Activated CD4-positive, alpha-beta T cell treated with anti-CD3 and anti-CD28 coated beads, Interleukin-2, amount 50 U/mL, for 24 hours (primary cell): ENCODE measurements at places on chromosomes 2 and 18.

DNA sequence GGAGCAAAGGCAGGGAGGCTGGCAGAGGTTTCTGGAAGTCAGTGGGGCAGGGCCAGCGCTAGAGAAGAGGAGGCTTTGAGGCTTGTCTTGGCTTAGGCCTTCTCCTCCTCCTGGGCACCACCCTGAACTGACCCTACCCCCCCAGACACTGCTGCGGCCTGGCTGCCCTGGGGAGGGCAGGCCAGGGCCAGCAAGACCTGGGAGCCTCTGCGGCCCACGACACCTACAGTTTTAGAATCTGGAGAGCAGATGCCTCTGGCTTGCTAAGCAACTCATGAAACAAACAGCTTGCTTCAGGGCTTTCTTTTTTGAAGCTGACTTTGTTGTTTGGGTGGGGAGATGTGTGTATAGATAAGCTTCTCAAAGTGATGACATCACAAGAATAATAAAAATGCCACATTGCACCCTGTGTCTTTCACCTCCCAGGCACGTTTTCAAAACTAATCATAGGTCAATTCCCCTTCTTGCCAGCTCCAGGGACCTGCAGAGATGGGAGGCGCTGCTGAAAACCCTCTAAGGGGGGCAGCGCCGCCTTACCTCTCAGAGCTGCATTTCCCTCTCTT lies 46.2 kb upstream of the SMAD7 start:
- no peak for DNase-seq

DNA sequence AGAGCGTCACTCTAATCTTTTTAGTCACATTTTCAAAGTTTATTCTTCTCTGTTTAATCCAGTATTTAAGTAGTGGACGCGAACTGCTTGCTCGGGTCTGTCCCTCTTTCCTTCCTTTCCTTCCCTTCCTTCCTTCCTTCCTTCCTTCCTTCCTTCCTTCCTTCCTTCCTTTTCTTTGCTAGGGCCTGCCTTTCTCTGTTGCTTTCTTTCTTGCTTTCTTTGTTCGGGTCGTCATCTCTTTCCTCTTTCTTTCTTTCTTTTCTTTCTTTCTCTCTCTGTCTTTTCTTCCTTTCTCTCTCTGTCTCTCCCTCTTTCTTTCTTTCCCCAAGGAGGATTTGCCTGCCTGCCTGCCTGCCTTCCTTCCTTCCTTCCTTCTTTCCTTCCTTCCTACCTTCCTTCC lies 3.0 kb upstream of the ACKR3 start:
- no peak for DNase-seq

GRCh38 chr2:163348857-163349380 lies 386.9 kb downstream of the FIGN start:
- DNase-seq: no peak

DNA sequence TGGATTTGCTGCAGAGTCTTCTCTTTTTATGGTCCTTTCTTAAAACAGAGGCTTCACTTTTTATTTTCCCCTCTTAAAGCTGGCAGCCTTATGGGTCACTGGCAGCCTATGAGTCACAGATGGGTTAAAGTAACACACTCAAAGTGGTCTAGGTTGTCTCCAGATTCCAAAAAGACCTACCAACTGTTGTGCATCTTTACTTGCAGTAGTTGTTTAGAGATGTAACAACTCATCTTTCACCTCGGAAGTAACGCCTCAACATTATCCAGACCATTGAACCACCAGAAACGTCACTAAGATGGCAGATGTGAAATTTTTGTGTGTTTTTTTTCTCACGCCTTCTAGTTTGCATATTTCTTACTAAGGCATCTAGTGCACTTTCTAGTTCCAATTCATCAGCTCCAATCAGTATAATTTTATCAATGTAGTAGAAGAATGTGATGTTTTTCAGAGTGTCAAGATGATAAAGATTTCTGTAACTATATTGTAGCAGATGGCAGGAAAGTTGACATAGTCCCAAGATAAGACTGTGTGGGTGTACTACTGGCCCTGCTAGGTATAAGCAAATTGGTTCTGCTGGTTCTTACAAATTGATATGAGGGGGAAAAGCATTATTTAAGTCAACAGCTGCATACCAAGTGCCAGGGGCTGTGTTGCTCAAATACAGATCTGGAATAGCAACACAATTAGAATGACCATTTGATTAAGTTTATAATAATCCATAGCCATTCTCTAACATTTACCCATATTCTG lies 9.6 kb upstream of the SEC11C start:
- DNase-seq: no peak

DNA sequence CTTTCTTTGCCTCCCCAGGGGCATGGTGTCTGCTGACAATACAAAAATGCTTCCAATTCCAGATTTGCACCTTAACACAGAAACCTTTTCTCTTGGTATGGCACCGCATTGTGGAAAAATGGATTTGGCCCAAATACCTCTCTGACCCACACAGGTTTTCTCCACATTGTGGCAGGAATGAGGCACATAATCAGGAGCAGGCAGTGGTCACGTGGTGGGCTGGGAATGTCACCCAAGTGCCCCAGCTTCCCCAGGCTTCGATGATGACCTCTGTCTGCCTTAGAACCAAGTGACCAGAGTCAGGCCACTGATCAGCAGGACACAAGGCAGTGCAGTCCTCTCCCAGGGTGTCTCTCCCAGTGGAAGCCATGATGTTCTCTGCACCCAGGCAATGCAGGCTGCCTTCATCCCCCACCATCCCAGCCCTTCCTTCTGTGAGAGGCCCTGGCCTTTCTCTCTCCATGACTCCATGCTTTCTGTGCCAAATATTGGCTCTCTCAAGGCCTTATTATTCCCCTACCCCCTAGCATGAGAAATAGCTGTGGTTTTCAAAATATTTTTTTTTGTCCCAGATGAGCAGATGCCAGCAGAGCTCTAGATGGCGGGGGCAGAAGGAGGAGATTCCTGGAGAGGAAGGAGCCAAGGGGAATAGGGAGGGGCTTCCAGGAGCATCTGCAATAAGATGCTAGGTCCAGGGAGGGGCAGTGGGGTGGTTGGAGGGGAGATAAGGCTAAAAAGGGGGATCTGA lies 198.9 kb downstream of the ACKR3 start:
- no peak for DNase-seq

GRCh38 chr18:2970772-2971659 lies 41.9 kb downstream of the LPIN2 start:
- no peak for DNase-seq

DNA sequence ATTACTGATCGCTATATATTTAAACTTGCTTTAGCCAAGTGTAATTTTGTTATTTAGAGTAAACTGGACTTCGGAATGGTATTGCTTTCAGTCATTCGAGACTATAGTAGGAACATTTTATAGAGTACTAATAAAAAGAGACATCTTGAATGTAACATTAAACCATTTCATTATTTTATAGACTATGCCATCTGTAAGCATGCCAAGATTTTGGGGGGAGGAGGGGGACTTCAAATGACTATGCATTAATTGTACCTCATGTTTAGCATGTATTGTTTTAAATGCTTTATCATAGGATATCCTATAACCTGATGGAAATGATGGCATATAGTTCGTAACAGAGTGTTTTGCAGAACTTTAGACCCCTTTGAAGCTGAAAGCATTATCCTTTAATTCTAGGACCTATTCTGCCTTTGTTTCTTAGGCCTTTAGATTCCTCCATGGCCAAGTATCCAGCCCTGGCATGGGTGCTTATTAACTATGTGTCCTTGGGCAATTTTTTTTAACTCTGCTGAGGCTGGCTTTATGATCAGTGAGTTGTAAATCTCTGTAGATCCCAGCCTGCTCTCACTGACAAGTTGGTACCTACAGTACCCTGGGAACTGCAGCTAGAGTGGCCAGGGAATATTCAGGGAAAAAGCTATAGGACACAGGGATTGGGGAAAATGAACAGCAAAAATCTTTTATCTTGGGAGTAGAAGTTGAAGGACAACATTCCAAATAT lies 93.4 kb downstream of the PARD3B start:
- no peak for DNase-seq

- DNase-seq: no peak
Measured at GRCh38 chr2:51013079-51013932, 18.6 kb downstream of the NRXN1 start.

GRCh38 chr2:20551260-20551944 lies 99.5 kb downstream of the HS1BP3 start:
- no peak for DNase-seq

DNA sequence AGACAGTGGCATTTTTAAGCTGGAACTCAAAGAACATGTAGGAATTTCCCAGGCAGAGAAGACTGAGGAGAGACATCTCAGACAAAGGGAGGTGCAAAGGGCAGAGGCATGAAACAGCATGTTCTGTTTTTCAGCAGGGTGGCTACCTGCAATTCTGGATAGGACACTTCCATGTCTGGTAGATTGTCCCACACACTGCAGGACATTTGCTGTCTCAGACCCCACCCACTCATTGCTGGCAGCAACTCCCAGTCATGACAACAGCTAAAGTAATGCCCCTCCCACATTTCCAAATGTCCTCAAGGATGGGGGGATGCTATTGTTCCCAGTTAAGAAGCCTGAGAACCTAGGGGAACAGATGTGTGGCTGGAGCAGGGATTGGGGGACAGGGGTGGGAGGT lies 40.8 kb downstream of the ANKRD44 start:
- DNase-seq: no peak

- no peak for DNase-seq
Measured at GRCh38 chr2:165967746-165968145, 14.2 kb upstream of the TTC21B start.

GRCh38 chr2:218782528-218782844 lies 539 bp downstream of the CYP27A1 start:
- DNase-seq: no peak
